ENCODE measurements at places on chromosomes 12 and 14.

DNA sequence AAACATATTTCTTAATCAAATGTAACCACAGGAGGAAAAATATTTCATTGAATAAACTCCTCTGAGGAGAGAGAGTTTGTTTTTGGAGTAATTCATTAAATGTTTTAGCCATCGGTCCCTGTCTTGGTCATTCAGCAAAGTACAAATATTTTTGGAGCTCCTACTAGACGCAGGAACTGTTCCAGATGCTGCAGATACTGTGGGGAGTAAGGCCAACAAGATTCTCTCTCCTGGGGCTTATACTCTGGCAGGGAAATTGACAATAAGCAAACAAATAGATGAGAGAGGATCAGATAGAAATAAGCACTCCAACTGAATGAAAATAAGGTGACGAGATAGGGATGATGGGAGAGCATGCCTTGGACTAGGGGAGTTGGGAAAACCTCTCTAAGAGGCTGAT is 264.1 kb downstream of the TTC8 start:
- DNase-seq, result no peak

GRCh38 chr14:93068711-93069110 is 47.0 kb downstream of the ITPK1 start:
- no peak for DNase-seq

GRCh38 chr14:56138928-56139327 is 20.7 kb downstream of the PELI2 start:
- DNase-seq, result no peak

DNA sequence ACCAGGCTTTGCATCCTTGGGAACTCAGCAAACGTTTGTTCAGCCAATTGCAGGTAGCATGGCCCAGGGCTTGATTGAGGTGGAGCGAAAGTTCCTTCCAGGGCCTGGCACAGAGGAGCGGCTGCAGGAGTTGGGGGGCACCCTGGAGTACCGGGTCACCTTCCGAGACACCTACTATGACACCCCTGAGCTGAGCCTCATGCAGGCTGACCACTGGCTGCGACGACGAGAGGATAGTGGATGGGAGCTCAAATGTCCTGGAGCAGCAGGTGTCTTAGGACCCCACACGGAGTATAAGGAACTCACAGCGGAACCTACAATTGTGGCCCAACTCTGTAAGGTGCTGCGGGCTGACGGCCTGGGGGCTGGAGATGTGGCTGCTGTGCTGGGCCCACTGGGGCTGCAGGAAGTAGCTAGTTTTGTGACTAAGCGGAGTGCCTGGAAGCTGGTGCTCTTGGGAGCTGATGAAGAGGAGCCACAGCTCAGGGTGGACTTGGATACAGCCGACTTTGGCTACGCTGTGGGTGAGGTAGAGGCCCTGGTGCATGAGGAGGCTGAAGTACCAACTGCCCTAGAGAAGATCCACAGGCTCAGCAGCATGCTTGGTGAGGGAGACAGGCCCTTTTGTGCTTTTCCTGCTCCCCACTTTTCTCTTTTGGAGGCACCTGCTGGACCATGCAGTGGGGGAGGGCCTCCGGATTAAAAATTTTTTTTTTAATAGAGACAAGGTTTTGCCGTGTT is 799 bp downstream of the THTPA start:
- DNase-seq, result peak; percentile 22

DNA sequence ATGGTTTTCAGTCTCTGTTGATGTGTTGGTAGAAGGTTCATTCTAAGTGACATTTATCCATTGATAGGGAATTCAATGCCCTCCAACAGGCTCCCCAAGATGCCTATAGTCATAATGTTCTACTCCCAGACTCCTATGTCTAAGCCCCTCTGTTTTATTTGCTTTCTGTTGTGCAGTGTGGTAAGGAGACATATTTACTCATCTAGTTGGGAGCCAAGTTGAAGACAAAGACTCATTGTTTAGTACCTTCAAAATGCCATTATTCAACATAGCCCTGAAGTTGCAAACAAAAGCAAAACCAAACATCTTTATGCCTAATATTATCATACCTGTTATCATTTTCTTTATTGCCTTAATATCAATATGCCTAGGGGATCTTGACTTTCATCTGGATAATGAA is 302.1 kb downstream of the RMST start:
- no peak for DNase-seq

DNA sequence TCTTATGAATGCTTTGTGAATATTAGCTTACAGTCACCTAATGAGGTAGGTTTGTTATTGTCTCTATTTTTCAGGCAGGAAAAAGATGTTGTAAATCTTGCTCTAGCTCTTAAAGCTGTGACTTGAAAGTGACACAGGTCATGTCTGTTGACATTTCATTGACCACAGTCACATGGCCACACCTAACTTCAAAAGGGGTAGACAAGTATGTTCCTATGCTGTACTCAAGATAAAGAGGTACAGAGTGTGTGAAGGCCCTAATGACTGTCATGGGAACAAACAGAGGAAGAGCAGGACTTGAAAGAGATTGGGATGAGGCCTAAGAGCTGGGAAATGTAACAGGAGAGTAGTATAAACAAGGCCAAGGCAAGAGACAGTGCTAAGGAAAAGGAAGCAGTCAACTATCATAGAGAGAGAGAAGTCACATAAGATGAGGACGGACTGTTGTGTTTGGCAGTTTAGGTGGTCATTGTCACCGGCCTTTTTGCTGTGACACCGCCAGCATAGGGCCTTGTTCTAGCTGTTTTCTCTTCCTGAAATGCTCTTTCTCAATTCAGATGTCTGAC is 181.0 kb downstream of the CFAP54 start:
- DNase-seq, result no peak

- DNase-seq, result no peak
These were observed 119.6 kb downstream of the SLC16A7 start for GRCh38 chr12:59715434-59715833.

DNA sequence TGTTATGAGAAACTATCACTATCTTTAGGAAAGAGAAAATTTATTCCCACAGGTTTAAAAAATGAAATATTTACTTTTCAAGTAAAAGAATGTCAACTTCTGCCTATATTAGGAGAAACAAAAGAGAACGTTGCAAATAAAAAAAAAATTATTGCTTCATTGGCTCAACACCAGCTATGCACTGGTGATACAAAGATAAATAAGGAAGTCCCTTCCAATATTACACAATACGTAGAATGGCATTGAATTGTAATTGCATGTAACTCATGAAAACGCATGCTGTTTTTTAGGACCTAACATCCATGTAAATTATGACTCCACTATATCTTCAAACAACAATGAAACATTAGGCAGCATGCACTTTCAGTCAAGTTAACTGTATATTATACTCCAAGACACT is 56.4 kb upstream of the RERGL start:
- DNase-seq, result no peak

- no peak for DNase-seq
These were observed 160.6 kb upstream of the SYT1 start for GRCh38 chr12:78703820-78704525.

DNA sequence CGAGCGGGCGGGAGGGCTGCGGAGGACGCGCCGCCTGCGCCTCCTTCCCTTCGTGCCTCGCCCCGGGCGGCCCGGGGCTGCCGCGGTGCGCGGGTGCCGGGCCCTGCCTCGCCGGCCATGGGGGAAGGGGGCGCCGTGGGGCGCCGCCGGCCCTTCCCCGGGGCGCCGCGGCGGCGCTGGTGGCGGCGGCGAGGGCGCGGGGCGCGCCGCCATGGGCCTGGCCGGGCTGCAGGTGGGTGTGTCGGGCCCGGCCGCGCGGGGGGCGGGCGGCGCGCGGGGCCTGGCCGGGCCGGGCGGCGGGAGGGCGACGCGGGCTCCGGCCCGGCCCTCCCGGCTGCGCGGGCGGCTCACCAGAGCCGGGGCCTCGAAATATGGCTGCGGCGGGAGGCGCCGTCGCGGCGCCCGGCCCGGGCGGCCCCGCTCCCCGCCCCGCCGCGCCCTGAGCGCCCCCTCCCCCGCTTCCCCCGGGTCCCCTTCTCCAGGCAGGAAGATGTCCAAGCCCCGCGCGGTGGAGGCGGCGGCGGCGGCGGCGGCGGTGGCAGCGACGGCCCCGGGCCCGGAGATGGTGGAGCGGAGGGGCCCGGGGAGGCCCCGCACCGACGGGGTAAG is 5.1 kb downstream of the KMT5A start:
- no peak for DNase-seq

- DNase-seq, result peak; percentile 67
These were observed 43.3 kb upstream of the PLEKHG6 start for GRCh38 chr12:6266971-6267721.

DNA sequence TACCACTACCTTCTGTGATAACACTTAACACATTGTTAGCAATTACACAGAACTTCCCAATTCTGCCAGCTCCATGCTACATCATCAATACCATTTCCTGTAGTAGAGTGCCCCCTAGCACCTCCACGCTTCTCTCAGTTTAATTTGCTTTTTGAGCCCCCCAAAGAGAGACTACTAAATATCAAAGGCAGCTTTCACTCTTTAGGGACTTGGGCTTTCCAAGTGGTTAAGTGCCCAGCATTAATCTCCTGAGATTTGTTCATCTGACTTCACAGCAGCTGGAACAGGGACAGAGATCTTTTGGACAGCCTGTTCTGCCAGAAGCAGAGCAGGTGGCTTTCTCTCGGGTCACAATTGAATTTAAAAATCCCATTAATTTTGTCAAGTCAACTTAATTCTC is 954.9 kb downstream of the DIO2 start:
- peak; percentile 42 for DNase-seq

GRCh38 chr14:90538716-90539495 is 142.1 kb downstream of the CALM1 start:
- DNase-seq, result no peak

DNA sequence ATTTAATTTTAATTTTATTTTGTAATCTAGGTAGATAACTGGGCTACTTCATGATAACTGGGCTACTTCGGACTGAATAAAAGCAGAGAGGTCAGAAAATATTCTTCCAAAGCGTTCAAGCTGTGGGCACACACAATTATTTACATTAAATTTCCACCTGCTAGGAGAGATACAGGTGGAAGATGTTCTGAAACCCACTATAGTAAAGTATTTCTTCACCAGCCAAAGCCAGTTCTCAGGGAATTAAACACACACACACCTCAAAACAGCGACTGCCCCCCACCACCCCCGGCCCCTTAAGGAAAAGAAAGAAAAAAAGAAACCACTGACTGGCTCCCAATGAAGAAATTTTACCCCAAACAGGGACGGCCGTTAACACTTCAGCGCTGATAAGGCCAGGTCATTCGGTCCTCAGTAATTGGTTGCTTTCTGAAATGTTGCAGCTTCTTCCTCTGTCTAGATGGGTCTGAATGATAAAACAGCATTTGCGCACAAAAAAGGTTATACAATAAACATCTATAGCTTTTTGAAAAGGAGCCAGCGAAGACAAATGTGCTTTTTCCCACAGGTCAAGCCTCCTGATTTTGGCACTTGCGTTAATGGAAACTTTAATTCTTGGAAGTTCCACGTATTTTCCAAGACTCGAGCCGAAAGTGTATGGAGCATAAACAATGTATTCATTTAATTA is 771 bp upstream of the KCNJ8 start:
- DNase-seq, result no peak

DNA sequence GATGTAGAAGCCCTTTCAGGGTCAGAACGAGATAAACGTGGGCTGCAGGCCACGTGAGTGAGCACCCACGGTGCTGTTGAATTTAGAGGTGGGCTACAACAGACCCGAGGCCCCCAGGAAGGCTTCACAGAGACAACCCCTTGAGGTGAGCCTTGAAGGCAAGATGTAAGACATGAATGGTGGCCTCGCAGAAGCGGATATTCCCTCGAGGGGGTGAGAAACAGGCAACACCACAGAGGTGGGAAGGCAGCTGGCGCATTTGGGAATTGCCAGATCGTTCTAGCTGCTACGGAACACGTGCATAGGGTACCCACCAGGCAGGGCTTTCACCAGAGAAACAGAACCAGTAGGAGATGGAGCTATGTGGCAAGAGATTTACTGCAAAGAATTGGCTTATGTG is 22.6 kb upstream of the ATP2A2 start:
- DNase-seq, result no peak

- no peak for DNase-seq
These were observed 240.4 kb upstream of the MGAT4C start for GRCh38 chr12:86496595-86496994.

DNA sequence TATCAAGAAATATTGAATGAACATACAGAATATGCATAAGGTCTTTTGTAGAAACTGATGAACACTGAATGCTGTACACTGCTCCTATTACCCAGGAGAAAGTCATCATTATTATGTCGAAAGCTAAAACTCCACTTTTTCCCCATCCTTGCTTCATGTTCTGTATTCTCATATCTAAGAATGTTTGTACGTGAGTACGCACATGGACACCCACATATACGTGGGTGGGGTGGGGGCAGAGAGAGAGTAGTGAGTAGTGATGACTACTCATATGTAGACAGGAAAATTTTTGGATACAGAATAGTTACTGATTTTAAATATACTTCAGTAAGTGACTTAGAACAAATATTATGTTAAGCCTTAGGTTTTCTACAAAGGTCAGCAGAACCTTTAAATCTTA is 75.1 kb downstream of the FERMT2 start:
- DNase-seq, result no peak

- DNase-seq, result no peak
These were observed 212.6 kb downstream of the SLC16A7 start for GRCh38 chr12:59808317-59808910.

DNA sequence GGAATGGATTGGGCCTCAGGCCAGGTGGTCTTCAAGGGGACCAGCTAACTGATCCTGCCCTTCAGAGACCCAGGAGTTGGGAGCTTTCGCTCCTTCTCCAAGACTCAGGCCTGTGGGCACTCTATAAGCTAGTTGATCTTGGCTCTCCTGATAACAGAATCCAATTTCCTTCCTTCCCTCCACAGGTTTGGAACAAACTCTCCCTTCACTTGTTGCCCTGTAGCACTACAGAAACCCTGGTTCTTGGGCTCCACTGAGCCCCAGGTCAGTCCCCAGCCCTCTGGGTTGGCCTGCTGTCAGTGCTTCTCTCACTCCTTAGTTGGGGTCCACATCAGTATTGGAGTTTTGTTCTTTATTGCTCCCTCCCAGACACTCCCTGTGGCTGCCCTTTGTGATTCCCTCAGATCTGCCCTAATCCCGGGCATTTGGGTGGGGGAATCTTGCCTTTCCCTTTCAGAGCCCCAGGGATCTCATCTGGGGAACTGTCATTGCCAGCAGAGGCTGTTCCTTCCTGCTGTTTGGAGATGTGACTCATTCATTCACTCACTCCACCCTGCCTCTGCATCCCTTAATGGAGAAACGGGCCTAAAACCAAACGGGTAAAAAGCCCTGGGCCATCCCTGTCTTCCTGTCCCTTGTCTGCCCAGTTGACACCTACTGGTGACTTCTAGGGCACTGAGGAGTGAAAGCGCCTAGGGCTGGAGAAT is 4.4 kb upstream of the GPD1 start:
- no peak for DNase-seq

- no peak for DNase-seq
These were observed 127.3 kb downstream of the SLC6A15 start for GRCh38 chr12:84785281-84785680.

DNA sequence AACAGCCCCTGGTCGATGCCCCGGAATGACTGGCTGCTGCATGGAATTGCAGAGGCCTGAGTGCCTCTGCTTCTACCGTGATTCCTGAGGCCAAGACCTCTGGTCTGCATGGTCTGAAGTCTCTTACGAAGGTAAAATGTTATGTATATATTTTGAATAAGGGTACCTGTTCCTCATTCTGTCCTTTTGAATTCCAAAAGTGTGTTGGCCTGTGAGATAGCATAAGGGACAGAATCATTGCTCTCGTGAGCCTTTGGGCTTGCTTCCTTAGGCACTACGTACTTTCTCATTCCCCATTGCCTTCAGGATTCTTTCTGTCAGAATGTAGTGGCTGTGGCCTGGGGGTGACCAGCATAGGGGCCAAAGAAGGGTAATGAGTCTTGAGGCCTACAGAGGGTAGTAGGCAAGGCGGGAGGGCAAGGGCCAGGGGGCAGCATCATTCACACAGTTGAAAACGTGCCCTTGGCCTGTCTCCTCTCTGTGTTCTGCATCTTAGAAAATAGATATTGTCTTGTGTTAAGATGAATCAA is 19.5 kb downstream of the TRAF3 start:
- no peak for DNase-seq

Data from DMS79 (cell line).